ENCODE measurements at places on chromosomes 2 and 18.

DNA sequence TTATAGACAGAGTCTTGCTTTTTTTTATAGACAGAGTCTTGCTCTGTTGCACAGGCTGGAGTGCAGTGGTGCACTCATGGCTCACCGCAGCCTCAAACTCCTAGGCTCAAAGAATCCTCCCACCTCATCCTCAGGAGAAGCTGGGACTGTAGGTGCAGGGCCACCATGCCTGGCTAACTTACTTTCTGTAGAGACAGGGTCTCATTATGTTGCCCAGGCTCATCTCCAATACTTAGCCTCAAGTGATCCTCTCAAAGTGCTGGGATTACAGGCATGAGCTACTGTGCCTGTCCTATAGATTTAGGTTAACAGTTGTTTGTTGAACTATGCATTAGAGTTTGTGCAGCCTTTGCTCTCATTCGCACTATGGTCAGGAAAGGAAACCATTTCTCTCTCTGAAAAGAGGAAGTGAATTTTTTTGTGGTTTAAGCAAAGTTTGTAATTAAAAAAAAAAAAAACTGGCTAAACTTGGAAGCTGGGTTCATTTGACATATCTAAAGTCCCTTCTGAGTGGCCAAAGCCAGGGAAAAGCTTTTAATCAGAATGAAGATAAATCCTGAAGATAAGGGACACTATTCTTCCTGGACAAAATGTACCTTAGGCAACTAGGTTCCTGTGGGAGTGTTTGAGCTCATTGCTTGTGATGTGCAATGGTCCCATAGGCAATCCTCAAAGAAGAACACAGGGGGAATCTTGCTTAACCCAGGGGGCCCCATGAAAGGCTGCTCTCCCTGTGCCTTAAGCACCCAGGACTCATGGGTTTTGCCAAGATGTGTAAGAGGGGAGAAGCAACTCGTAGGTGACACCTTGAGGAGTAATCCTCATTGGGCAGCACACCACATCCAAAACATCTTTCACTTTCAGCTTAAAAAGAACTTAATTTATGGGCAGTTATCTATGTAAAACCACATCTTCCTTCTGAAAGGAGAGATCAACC is 201.7 kb downstream of the MREG start:
- DNase-seq, result no peak

DNA sequence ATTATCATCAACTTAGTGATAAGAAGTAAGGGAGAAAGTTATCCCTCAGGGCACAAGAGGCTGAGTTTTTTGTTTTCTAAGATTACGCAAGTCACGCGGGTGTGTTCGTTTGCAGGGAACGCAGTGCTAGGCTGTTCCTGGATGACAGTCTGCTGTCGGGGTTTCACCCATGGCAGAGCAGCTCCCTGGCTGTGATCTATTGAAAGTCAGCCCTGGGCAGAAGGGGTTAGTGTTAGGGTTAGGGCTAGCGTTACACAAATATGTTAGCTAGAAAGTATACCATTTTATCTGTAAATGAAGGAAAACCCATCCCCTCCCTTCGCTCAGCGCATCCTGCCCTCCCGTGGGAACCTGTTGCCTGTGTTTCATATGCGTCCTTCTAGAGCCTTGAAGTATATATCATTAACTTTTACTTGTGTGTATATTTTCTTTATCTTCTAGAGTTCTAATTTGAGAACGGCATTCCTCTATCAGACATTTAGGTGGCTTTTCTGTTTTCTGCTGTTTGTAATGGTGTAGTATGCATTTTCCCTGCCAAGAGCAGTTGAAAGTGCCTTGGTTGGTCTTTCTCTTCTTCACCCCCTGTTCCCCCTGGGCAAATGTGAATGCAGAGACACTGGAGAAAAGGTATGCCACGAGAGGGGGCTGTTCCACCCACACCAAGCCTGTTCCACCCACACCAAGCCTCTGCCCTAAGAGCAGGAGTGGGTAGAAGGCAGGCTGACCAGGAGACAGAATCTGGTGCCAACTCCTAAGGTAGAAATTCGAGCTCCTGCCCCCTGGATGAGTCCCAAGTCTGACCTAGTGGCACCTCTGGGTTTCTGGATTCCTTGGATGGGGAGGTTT is 47.0 kb downstream of the ARMC9 start:
- DNase-seq, result no peak

- DNase-seq, result no peak
Observed at GRCh38 chr2:26008851-26009566, 24.9 kb upstream of the RAB10 start.

DNA sequence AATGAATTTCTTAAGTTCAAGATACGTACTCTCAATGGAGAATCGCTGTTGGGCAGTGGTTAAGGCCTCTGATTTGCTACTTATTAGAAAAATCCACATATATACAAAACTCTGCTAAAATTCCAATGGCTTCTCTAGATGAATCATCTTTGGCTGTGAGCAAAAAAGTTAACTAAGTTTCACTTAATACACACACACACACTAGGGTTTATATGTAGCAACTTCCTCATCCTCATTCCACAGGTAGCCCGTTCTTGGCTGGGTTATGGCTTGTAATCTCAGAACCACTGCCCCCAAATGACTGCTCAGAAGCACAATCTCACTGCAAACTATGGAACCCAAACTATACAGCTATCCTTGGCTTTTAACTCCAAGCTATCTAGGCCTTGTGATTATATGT is 99.7 kb downstream of the SMAD2 start:
- no peak for DNase-seq

DNA sequence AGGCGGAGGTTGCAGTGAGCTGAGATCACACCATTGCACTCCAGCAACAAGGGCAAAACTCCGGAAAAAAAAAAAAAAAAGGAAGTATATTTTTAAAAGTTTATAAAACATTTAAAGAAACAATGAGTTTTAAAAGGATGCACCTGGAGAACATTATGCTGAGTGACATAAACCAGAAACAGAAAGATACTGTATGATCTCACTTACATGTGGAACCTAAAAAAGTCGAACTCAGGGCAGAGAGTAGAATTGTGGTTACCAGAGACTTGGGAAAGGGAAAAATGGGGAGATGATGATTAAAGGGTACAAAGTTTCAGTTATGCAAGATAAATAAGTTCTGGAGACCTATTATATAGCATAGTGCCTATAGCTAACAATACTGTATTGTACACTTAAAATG is 52.8 kb upstream of the RTN4 start:
- no peak for DNase-seq

- no peak for DNase-seq
Observed at GRCh38 chr2:111670776-111671175, 213.2 kb downstream of the ANAPC1 start.

GRCh38 chr2:71006323-71006722 is 11.7 kb upstream of the TEX261 start:
- DNase-seq, result no peak

- DNase-seq, result no peak
Observed at GRCh38 chr2:134657650-134658250, 61.0 kb downstream of the TMEM163 start.

GRCh38 chr2:222693837-222694236 is 22.4 kb downstream of the MOGAT1 start:
- no peak for DNase-seq

GRCh38 chr18:79575891-79576685 is 103.5 kb upstream of the CTDP1 start:
- no peak for DNase-seq

DNA sequence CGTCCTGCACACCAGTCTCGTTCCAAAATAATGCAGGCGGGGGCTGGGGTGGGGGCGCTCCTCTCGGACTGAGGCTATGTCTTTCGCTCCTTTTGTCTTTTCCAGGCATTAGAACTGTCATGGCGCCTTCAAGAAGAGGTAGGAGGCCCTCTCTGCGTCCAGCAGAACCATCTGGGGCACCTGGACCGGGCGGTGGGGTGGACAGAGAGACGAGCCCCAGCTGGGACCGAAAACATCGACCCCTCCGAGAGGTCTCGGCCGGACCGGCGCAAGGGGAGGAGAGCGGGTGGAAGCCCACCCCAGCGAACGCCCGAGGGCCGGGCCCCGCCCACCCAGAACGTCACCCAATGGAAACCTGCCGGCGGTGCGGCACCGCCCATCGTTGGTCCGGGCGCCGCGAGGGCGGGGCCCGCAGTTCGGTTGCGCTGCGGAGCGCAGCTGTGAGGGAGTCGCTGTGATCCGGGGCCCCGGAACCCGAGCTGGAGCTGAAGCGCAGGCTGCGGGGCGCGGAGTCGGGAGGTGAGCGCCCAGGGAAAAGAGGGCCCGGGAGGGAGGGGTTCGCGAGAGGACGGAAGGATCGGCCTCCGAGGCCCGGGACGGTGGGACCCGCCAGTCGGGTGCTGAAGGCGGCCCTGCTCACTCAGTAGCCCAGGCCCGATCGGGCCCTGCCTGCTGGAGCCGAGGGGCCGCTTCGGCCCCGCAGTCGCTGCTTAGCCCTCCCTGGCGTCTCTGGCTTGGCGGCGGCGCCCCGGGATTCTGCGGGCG is at the start of gene NRBP1:
TSS of gene NRBP1 (plus strand) at position 419 of the 765 bp plus-strand sequence. CDS start 4,643 bp downstream, outside the sequence.
- peak; percentile 92 for DNase-seq

DNA sequence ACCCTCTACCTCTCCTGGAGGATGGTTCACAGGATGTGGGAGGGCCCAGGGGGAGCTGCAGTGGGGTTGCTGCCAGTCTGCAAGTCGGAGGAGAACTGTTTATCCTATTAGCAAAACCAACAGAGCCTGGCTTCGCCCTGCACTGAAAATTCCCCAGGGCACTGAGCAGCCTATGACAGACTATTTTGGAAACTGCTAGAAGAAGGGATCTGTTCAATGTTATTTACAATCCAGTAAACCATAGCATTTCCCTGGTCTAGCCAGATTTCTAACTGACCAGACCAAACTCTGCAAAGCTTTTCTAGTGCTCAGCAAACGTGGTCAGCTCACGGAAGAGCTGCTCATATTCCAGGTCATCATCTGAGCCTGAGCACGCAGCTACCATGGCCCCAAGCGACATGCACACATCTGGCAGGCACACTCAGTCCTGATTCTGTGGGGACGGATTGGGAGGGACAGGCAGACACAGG is 64.8 kb upstream of the PID1 start:
- DNase-seq, result no peak

DNA sequence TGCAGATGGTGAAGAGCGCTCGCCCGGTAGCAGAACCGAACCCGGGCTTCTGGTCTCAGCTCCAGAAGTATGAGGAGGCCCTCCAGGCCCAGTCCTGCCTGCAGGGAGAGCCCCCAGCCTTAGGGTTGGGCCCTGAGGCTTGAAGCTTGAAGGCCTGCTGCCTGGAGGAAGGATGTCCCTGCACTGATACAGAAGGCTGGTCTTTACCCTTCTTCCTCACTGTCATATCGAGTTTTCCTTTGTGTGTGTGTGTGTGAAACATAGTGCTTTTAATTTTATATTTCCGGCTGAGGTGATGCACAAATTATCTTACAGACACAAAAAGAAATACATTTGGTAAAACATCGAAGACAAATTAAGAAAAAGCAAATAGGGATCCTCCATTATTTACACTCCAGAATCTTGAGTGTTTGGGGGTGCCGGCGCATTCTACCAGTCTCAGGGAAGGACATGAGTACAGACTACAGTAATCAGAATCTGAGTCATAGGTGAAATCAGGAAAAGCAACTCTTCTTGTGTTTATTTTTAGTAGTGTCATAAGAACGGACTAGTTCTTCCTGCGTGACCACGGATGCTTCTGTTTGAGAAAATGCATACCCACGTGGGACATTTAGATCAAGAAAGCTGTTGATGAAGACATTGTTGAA is 1.3 kb downstream of the DUSP28 start:
- no peak for DNase-seq

DNA sequence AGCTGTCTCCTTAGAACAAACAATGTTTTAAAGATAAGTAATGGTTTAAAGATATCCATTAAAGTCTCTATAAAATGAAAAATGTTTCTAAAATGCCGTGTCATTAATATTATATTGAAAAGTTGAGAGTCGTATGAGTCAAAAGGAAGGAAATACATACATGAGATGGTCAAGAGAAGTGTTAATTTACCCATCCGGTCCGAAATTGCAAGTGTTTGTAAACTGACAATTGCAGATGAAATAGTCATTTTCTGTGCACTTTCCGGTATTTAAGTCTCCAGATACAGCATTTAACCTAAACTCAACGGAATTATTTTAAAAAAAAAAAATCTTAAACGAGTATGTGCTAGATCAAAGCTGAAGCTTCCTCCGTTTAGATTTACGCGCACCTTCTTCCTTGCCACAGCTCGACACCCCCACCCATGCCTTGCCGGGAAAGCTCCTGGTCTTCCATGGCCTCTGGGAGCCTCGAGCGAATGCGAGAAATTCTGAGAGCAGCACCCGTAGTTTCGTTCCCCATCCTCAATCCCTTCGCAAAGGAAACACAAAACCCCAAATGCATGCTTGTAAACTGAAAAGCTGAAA is 1.8 kb downstream of the DSC3 start:
- no peak for DNase-seq

- DNase-seq, result no peak
Observed at GRCh38 chr18:40577981-40578365, 1377.1 kb upstream of the PIK3C3 start.

GRCh38 chr18:48968412-48969215 is 17.8 kb upstream of the SMAD7 start:
- DNase-seq, result no peak

GRCh38 chr2:200778038-200778437 is 33.7 kb upstream of the BZW1 start:
- DNase-seq, result no peak

- DNase-seq, result no peak
Observed at GRCh38 chr18:45430041-45430440, 185.2 kb upstream of the SLC14A2 start.

DNA sequence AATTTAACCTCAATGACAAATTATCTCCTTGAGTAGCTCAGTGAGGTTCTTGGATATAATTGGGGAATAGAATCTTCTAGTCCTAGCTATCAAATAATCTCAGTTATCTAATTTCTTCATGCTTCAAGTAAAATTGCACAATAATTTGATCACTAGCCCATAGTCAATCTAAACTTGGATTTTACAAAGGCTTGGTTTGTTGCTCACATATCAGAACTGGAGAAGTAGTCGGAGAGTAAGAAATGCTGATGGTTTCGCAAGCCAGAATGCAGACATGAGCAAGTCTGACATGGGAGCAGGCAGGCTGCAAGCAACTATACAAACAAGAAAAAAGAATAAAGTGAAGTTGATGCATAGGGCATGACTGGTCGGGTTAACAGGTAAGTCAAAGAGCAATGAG is 11.7 kb upstream of the PDE11A start:
- no peak for DNase-seq

DNA sequence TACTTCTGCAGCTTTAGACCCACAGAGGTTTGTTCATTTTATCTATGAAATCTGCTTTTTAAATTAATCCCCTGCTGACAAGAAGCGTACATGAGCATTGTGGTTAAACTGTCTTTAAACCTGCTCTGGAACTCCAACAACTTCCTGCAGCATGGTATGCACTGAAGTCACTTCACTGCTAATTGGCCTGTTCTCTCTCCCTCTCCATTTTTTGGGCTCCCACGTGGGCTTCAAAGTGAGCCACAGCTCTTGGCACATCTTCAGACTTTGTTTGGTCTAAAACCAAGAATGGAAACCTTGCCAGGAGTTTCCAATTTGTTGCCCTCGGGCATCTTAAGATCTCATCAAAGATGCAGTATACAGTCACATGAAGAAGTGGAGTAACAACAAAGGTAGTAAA is 311.4 kb downstream of the LRRTM1 start:
- DNase-seq, result no peak
